Muscle of leg (tissue), 16 donors: ENCODE measurements at places on chromosomes 13 and 19.

- H3K4me3 ChIP-seq: no peak overlapping the region
- no peak overlapping the region for H3K27ac ChIP-seq
- no peaks in the 10 kb centered on the region for H3K27me3 ChIP-seq
- peaks cover 39% of the 10 kb centered on the region for H3K36me3 ChIP-seq
- H3K4me1 ChIP-seq: no peaks in the 10 kb centered on the region
- DNase-seq: no peak
Measured at GRCh38 chr19:48458016-48458415, 2.6 kb downstream of the KCNJ14 start.

GRCh38 chr19:54659300-54659699 is 3.5 kb upstream of the LILRB4 start:
- no peaks in the 10 kb centered on the region for H3K27me3 ChIP-seq
- H3K36me3 ChIP-seq: no peaks in the 10 kb centered on the region
- no peak overlapping the region for H3K4me3 ChIP-seq
- no peak for DNase-seq

DNA sequence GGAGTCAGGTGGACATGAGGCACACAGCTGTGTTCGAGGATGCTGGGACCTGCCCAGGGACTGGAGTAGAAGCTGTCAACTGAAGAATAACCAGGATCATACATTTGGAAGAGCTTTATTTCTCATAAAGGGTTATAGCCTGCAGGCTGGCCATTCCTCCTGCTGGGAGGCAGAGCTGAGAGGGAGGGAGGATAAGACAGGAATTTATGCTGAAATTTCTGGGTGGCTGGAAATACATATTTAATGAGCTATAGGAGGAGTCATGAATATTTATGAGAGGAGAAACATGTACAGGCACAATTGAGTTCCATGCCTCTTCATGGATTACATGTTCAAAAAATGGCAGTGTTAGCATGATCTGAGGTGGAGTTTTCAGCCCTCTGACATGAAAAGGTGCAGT is 151.9 kb downstream of the SHISA2 start:
- peaks cover 3% of the 10 kb centered on the region for H3K4me1 ChIP-seq
- no peak for DNase-seq
- H3K36me3 ChIP-seq: no peaks in the 10 kb centered on the region
- H3K27ac ChIP-seq: no peak overlapping the region

- H3K4me3 ChIP-seq: no peak overlapping the region
- peaks cover 4% of the 10 kb centered on the region for H3K27me3 ChIP-seq
- H3K27ac ChIP-seq: no peak overlapping the region
- peak; percentile 38 for DNase-seq
Measured at GRCh38 chr13:98761126-98761985, 8.9 kb upstream of the SLC15A1 start.

DNA sequence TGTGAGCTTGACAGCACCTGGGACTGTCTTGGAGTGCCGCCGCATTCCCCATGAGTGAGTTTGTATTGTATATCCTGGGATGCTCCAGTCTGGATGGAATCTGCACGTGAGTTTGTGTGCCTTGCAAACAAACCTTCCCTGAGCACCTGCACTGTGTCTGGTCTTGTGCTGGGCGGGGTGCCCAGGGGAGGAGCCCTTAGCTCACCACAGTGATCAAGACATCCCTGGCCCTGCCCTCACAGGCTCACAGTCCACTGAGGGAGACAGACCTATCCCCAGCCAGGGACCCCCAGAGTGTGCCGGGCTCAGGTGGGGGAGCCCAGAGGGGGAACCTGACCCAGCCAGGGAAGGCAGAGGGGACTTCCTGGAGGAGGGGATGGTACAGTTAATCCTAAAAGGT is 1.7 kb upstream of the BCAM start:
- no peak overlapping the region for H3K27ac ChIP-seq
- H3K36me3 ChIP-seq: peaks cover 8% of the 10 kb centered on the region
- no peaks in the 10 kb centered on the region for H3K27me3 ChIP-seq
- no peak overlapping the region for H3K4me3 ChIP-seq
- no peak for DNase-seq
- H3K4me1 ChIP-seq: peaks cover 43% of the 10 kb centered on the region
